ENCODE measurements at places on chromosomes 1 and 21. TPM values are rescaled to one million over a fixed set of nuclear protein-coding genes. Genes with fewer than 3 reads are reported as not detected.
A peak's percentile ranks its signal among the peaks of the same experiment; 100 is the strongest.

DNA sequence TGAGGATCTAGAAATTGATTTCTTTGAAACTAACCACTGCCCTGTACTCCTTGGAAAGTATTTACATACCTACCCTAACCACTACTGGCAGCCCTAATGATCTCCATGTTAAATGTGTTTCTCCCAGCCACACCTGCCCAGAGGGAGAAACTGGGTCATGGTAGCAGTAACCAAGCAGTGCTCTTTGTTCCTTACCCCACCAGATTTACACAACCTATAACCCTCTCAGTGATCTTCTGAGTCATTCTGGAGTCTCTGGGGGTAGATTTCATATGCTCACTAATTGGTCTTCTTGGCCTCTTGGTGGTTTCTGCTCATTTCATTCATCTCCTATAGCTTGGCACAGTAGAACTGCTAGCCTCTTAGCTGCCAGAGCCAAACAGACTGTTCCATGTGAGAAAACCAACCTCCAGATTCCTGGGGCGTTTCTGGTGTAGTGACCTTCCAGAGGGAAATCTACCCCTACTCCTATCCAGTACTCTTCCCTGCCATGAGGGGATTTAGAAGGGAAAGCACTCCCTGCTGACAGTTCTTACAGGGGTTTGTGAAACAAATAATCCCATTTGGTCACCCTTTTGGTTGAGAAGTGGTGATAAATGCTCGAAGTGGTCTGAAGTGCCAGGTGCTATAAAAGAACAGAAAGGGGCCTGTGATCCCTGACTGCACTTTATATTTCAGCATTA, 36.2 kb upstream of the LRIG2 start:
- H3K27me3 ChIP-seq: no peaks in the 10 kb centered on the region
- DNase-seq: no peak
- no peak overlapping the region for H3K27ac ChIP-seq
- H3K36me3 ChIP-seq: no peaks in the 10 kb centered on the region
- no peaks in the 10 kb centered on the region for H3K4me1 ChIP-seq
- H3K4me3 ChIP-seq: no peak overlapping the region

TSACC gene
- not detected for total RNA-seq

- H3K4me3 ChIP-seq: no peak overlapping the region
- no peaks in the 10 kb centered on the region for H3K4me1 ChIP-seq
- no peak for DNase-seq
- no peaks in the 10 kb centered on the region for H3K36me3 ChIP-seq
Observed at GRCh38 chr1:71222668-71223067, 141.8 kb upstream of the ZRANB2 start.

- no peak overlapping the region for H3K4me3 ChIP-seq
- H3K36me3 ChIP-seq: no peaks in the 10 kb centered on the region
- no peaks in the 10 kb centered on the region for H3K4me1 ChIP-seq
- no peak for DNase-seq
- no peak overlapping the region for H3K27ac ChIP-seq
Observed at GRCh38 chr1:187715483-187715882, 886.7 kb downstream of the PLA2G4A start.

CHI3L2 gene
- total RNA-seq: not detected

RER1 gene
- total RNA-seq: 49.0 TPM

GRCh38 chr1:244304656-244305055, 147.1 kb downstream of the ADSS2 start:
- H3K4me3 ChIP-seq: no peak overlapping the region
- no peak overlapping the region for H3K27ac ChIP-seq
- H3K36me3 ChIP-seq: no peaks in the 10 kb centered on the region
- DNase-seq: no peak
- H3K27me3 ChIP-seq: no peaks in the 10 kb centered on the region

DNA sequence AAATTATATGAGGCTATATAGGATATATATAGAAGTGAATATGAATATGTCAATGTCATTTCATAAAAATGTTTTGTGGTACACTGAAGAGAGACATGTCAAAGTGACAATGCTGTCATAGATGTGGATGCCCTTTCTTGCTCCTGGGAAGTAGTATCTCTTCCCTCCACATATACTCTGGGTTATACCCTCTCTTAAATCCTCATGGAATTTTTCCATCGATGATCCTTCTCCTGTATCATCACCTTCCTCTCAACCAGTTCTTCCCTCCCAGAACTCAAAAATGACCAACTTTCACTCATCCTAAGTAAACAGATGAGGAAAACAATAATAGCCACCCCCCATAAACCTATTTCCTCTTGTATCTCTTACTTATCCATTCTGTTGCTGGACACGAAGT, 351.5 kb downstream of the USP25 start:
- no peak for DNase-seq
- H3K27ac ChIP-seq: no peak overlapping the region
- H3K36me3 ChIP-seq: no peaks in the 10 kb centered on the region
- no peaks in the 10 kb centered on the region for H3K27me3 ChIP-seq
- H3K4me3 ChIP-seq: no peak overlapping the region

DNA sequence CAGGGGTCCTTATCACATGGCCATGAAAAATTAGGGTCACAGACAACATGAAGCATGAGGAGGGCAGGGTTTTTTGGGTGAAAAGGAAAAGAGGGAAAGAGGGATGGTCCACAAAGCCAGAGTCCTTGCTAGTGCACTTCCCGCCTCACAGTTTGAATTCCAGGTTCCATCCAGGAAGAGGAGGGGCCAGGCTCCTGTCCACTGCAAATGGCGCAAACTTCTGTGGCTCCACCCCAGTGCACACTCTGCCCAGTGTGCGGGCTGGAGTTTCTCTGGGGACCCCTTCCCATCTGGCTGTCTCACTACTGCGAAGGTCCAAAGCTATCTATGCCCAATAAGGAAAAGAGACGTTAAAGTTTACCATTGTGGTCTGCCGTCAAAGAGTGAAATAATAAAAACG, 17.8 kb downstream of the AIM2 start:
- H3K36me3 ChIP-seq: peaks cover 23% of the 10 kb centered on the region
- no peak overlapping the region for H3K4me3 ChIP-seq
- H3K27me3 ChIP-seq: no peaks in the 10 kb centered on the region
- no peaks in the 10 kb centered on the region for H3K4me1 ChIP-seq
- H3K27ac ChIP-seq: no peak overlapping the region

CD5L gene
- total RNA-seq: not detected

ESRRG gene
- 0.55 TPM for total RNA-seq

DNA sequence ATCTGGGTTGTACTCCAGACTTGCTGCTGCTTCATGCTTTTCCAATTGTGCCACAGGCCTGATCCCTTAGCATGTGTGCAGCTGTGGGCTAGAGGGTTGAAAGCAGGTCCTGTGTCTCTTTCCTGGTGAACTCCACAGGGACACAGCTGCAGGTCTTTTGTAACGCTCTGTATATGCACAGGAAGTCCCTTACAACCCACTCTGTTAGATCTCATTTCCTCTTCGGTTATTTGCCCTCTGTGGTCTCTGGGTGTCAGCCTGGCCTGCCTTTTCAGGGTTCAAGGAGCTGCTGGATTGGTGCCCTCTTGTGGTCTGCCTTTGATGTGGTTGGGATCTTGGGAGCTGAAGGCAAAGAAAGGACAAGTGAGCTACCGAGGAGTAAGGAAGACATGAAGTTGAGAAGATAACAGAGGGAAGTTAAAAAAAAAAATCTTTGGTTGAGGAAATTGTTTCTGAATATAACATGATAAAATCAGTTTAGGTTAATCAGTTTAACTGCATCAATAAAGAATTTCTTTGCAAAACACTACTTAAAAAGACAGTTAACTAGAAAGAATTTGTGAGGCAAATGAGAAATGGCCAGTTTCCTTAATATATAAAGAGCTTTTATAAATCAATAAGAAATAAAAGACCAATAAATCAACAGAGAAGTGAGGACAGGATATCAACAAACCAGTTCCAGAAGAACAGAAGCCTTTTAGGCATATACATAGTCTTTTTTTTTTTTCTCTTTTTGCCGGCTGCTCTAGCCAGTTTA, 44.1 kb downstream of the UCK2 start:
- no peaks in the 10 kb centered on the region for H3K36me3 ChIP-seq
- H3K27ac ChIP-seq: no peak overlapping the region
- no peak for DNase-seq
- no peaks in the 10 kb centered on the region for H3K4me1 ChIP-seq

GRCh38 chr1:25182629-25183028, 49.7 kb downstream of the SYF2 start:
- no peaks in the 10 kb centered on the region for H3K36me3 ChIP-seq
- peaks cover 23% of the 10 kb centered on the region for H3K27me3 ChIP-seq
- no peaks in the 10 kb centered on the region for H3K4me1 ChIP-seq
- DNase-seq: no peak
- no peak overlapping the region for H3K4me3 ChIP-seq

GRCh38 chr1:184974056-184974836, at the start of gene NIBAN1:
Gene NIBAN1 (minus strand): TSS chr1:184974508. CDS start chr1:184974356, 152 bp downstream.
- H3K27ac ChIP-seq: peak within 1 kb of the TSS; percentile 93
- H3K36me3 ChIP-seq: no peaks in the 10 kb centered on the region
- H3K4me1 ChIP-seq: peaks cover 31% of the 10 kb centered on the region
- H3K4me3 ChIP-seq: peak within 1 kb of the TSS; percentile 99

DNA sequence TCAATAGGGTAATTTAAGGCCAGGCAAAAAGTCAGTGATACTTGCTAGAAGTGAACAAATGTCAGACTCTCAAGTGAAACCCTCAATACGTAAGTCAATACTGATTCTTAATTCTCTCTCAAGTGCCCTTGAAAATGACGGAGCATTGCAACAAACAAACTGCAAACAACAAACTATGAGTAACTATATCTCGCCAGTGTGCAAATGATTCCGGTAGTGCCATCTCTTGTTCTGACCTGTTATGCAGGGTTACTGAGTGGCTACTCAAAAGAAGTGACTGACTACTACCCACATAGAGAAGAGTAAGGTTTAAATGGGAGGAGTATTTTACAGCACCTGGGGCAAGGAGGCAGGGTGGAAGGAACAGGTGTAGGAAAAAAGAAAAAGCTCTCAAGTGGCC, 1.6 kb downstream of the SLC19A2 start:
- DNase-seq: no peak
- no peaks in the 10 kb centered on the region for H3K36me3 ChIP-seq
- peaks cover 37% of the 10 kb centered on the region for H3K4me1 ChIP-seq
- H3K27ac ChIP-seq: peak overlapping the region; percentile 100

- peak overlapping the region; percentile 93 for H3K27ac ChIP-seq
- H3K27me3 ChIP-seq: no peaks in the 10 kb centered on the region
- no peak overlapping the region for H3K4me3 ChIP-seq
Observed at GRCh38 chr1:19648689-19649088, 4.6 kb downstream of the NBL1 start.

- no peak for DNase-seq
- no peaks in the 10 kb centered on the region for H3K36me3 ChIP-seq
- no peak overlapping the region for H3K27ac ChIP-seq
- H3K27me3 ChIP-seq: no peaks in the 10 kb centered on the region
- H3K4me1 ChIP-seq: peaks cover 34% of the 10 kb centered on the region
Observed at GRCh38 chr1:94279038-94279437, 41.7 kb upstream of the ARHGAP29 start.

- no peak overlapping the region for H3K27ac ChIP-seq
- no peak for DNase-seq
- no peaks in the 10 kb centered on the region for H3K36me3 ChIP-seq
- no peak overlapping the region for H3K4me3 ChIP-seq
Observed at GRCh38 chr1:15610167-15610566, 7.1 kb upstream of the DDI2 start.

ATP6V1G3 gene
- total RNA-seq: not detected

DNA sequence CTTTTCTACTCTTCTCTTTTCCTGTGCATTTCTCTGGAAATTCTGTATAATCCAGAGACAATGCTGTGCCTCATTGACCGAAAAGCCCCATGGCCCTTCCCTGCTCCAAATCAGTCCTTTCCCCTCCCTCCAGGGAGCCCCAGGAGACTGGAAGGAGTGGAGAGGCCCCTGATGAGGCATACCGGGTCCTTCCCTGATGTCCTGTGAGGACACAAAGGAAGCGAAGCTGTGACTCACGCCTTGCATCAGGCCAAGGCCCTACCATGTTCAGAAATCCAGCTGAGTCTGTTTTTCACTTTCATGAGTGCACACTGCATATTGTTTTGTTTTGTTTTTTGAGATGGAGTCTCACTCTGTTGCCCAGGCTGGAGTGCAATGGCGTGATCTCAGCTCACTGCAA, 38.7 kb upstream of the BECN2 start:
- H3K4me3 ChIP-seq: no peak overlapping the region
- H3K36me3 ChIP-seq: no peaks in the 10 kb centered on the region
- no peaks in the 10 kb centered on the region for H3K4me1 ChIP-seq
- H3K27ac ChIP-seq: no peak overlapping the region
- no peaks in the 10 kb centered on the region for H3K27me3 ChIP-seq

RNU1-1 gene
- total RNA-seq: under 0.01 TPM

AKR1A1 gene
- 39.6 TPM for total RNA-seq

- H3K27me3 ChIP-seq: no peaks in the 10 kb centered on the region
- no peaks in the 10 kb centered on the region for H3K4me1 ChIP-seq
- no peak overlapping the region for H3K4me3 ChIP-seq
- DNase-seq: no peak
- no peaks in the 10 kb centered on the region for H3K36me3 ChIP-seq
Observed at GRCh38 chr1:172162236-172162635, 258.2 kb upstream of the C1orf105 start.

DNA sequence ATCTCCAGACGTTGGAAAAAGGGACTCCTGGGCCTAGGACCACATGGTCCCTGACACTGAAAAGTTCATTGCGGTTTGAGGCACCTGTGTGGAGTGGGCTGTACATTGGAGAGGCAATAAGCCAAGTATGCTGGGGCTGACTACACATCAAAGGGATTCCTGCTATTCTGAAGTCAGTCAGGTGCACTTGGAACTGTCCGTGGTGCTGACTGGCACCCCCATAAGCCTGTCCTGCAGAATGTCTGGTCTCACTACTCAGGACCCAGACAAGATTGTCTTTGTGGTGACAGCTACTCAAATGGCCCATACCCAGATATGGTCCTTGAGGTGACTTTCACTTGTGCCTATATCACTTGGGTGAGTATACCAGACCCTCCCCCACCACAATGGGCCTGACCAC, 150.6 kb downstream of the RWDD3 start:
- no peaks in the 10 kb centered on the region for H3K27me3 ChIP-seq
- no peaks in the 10 kb centered on the region for H3K36me3 ChIP-seq
- DNase-seq: no peak
- H3K27ac ChIP-seq: no peak overlapping the region
- no peak overlapping the region for H3K4me3 ChIP-seq

GRCh38 chr1:117708323-117709248, 102.7 kb downstream of the TENT5C start:
- no peak overlapping the region for H3K27ac ChIP-seq
- H3K4me1 ChIP-seq: no peaks in the 10 kb centered on the region
- no peaks in the 10 kb centered on the region for H3K36me3 ChIP-seq
- no peak overlapping the region for H3K4me3 ChIP-seq
- no peak for DNase-seq

Data from sigmoid colon (tissue), 7 donors.